CD4-positive, alpha-beta T cell treated with Interleukin-6 at 100 ng/mL for 8 hours (primary cell): ENCODE measurements at places on chromosomes 2 and 18.
A peak's percentile ranks its signal among the peaks of the same experiment; 100 is the strongest.

DNA sequence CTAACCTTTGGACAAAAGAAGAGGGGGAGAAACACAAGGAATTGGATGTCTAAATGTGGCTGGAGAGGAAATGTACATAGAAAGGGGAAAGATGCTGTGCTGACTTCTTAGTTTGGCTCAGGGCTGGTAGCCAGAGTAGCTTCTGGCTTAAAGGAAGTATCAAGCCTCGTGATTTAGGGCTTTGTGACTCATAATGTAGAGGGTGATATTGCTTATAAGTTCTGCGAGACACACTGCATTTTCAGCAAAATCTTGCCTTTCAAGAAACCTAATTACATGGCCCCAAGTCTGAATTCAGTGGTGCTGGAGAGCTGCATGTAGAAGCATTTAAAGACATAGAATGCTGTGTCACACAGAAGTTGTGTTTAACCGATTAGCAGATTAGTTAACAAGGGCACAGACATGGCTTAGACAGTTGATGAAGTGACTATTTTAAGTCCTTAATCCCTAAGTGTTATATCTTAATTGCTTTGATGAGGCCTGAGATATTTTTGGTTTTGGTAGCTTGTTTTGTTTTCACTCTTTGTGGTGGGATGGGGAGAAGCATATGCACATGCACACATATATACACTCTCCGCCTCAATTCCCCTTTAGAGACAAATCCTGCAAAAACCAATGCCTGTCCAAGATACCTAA is 66.4 kb downstream of the EPAS1 start:
- DNase-seq: no peak

DNA sequence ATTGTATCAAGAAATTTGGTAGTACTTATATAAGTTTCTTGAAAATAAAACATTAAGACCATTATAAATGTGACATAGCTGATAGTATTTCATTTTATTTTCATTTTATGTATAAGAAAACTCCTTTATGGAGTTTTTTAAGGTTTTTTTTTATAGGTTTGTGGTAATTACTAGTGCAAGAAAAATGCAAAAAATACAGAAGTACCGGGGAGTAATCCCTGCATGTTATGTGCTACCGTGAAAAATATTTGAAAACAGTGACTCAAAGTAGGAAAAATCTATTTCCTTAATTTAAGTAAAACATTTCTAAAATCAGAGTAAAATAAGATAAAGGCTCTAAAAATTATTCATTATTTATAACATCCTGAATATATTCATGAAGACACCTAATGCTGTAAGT is 21.6 kb downstream of the ZSWIM2 start:
- DNase-seq: no peak

GRCh38 chr18:62730941-62731340 is 15.6 kb downstream of the PHLPP1 start:
- DNase-seq: no peak

DNA sequence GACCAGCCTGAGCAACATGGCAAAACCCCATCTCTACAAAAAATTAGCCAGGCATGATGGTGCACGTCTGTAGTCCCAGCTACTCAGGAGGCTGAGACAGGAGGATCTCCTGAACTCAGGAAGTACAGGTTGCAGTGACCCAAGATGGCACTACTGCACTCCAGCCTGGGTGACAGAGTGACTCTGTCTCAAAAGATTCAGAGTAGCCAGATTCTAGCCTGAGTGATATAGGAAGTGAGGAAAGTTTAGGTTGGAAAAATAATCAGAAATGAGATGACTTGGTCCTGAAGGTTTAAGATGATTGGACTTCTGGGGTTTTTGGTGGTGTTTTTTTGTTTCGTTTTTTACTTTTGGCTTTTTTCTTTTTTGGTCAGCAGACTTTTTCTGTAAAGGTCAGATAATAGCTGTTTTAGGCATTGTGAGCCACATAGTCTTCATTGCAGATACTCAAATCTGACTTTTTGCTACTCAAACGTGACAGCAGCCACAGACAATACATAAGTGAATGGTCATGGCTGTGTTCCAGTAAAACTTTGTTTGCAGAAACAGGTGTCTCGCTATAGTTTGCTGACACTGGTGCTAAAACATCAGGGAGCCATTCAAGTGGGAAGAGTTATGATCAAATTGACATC is 104.1 kb upstream of the UBXN4 start:
- DNase-seq: no peak

DNA sequence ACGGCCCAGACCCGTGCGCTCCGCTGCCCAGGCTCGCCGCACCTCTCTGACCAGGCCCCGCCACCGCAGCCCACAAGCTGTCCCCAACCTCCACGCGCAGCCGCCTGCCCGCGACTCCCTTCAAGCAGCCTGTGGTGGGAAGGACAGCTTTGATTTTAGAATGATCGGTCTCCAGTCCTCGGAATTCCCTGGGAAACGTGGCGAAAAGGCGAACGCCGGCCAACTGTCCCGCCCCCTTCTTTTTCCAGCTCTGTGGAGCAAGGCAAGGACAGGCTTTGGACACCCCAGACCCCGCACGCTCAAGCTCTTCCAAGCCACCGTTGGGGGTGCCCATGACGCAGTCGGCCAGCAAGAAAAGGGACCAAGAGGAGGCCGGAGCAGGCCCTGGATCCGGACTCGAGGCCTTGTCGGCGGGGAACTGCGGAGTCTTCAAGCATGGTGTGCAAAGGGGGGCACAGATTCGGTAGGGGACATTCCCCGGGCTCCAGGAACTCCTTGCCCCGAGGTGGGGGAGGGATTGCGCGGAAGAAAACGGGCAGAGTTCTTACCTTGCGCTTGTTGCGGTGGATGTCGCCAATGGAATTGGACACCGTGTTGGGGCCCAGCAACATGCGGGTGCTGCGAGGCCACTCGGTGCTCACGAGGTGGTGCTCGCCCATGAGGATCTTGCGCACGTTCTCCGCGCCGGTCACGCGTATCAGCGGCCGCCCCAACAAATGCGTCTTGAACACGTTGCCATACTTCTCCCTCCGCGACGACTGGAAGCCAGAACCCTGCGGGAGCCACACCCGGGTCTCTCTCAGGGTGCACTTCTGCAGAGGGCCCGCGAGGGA is 4.0 kb downstream of the CYP26B1 start:
- DNase-seq: no peak

DNA sequence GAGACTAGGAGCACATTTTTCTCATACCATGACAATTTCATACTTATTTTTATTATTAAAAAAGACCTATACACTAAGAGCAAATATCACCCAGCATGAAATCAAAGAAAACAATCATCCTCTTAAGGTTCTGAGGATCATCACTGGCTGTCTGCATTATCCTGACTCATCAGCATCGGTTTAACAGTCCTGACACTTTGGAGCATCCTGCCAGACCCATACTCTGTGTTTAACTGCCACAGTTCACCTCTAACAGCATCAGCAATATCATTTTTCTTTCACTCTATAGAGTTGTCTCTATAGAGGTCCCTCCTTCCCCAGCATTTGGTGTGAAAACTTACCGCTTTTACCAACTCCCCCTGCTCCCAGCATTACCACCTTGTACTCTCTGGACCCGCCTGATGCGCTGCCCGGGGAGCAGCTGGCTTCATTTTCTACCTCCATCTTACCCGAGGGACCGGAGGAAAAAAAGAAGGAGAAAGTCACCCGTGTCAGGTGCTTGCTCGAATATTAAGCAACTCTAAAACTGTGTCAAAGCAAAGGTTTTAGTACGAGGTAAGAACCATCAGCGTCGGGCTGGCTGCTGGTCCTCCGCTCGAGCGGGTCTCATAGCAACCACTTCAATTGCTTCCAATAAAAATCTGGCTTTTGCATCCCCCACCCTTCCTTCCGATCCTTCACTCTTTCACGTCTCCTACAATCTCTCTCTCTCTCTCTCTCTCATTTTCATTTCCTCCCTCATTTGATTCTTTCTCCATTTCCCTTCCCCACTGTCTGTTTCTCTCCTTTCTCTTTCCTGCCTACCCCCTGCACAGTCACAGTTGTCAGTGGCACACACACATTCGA is at the start of gene RIT2:
Gene RIT2 (minus strand): TSS at position 610 of the 846 bp plus-strand sequence.
- no peak for DNase-seq

DNA sequence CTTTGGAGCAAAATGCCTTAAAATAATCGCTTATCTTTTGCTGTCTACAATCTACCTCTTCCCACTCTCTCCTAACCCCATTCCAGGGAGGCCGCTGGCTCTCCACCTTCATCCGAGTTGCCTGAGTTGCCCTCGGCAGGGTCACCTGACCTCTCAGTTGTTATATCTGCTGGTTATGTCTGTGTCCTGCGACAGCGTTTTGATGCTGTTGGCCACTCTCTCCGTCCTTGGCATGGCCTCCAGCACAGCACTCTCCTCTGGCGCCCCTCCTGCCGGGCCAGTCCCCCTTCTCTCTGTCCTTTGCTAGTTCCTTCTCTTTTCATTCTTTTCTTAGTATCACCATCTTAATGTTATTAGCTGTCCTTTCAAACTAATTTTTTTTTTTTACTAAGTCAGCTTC is 41.6 kb downstream of the TRAF3IP1 start:
- DNase-seq: no peak

DNA sequence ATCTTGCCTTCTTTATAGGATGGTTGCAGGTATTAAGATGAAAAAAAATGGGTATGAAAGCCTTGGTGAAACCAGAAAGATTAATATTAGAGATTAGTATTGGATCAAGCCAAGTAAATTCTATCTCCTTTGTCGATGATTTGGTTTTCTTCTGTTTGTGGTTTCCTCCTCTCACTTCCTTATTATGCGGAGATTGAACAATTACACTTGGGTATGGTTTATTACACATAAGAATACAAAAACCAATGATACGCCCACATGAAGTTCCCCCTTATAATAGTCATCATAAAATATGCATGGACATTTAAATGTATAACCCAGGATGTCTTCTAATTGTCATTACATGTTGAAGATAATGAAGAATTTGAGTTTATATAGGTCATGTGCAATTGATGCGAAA is 4.9 kb downstream of the LTBP1 start:
- DNase-seq: no peak

- no peak for DNase-seq
Observed at GRCh38 chr2:84435345-84436025, 23.6 kb downstream of the SUCLG1 start.

GRCh38 chr2:196985511-196986183 is 59.1 kb upstream of the PGAP1 start:
- DNase-seq: no peak

DNA sequence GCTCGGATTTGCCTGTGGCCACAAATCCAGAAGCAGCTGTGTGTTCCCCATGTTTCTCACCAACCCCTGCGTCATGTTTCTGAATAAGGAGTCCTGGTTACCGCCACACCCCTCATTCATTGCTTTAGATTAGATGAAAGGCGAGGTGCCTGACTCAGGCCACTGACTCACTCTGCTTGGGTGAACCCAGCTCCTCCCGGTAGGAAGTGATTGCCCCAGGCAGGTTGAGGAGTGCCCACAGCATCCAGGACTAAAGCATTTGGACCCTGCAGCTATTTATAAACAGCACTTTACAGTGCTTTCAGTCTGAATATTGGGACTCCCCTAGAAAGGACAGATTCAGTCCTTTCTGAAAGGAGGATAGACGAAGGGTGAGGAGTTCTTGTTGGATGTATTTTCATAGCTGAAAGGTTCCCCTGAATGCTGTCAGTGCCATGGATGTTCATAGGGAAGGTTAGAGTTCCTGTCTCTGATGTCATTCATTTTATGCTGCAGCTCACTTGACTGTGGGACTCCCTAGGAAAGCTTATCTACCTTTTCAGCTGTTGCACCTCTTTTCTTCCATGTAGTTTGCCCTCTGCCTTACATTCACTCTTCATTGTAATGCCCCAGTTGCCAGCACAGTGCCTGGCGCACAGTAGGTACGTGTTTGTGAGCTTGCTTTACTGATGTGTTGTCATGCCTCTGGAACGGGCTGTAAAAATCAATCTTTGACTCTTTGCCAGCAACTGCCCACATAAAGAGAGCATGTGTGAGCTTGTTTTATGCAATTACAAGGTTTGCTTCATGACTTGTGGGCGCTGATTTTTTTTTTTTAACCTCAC is 14.9 kb downstream of the ITGA6 start:
- peak; percentile 35 for DNase-seq

DNA sequence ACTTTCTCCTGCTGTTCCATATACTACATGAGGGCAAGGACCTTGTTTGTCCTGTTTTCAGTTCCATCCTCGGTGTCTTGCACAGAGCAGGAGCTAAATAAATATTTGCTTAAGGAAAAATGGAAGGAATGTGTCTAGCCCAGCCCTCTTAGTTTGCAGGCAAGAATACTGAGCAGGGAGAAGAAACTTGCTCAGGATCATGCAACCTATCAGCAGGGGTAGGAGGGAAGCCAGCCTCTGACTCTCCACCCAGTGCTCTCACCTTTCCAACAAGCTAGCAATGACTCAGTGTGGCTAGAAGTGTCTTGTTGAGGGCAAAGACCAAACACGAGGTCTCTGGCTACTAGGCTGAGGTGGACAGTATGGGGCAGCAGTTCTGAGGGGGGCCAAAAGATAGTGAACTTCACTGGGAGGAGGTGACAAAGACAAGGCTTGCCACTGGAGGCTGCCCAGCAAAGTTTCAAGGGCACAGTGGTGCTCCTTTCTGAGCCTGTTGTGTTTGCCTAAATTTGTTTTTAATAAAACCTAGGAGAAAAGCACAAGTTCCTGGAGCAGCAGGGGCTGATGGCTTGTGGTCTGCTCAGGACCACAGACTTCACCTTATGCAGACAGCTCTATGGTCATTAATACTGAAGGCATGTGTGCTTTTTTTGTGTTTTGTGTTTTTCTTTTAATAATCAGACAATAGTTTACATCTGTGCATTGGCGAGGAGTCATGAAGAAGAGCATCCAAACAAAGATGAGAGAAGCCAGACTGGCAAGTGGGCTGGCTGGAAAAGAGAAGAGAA is 49.1 kb upstream of the CTAGE1 start:
- DNase-seq: no peak

GRCh38 chr18:52903857-52904256 is 563.9 kb downstream of the DCC start:
- no peak for DNase-seq

DNA sequence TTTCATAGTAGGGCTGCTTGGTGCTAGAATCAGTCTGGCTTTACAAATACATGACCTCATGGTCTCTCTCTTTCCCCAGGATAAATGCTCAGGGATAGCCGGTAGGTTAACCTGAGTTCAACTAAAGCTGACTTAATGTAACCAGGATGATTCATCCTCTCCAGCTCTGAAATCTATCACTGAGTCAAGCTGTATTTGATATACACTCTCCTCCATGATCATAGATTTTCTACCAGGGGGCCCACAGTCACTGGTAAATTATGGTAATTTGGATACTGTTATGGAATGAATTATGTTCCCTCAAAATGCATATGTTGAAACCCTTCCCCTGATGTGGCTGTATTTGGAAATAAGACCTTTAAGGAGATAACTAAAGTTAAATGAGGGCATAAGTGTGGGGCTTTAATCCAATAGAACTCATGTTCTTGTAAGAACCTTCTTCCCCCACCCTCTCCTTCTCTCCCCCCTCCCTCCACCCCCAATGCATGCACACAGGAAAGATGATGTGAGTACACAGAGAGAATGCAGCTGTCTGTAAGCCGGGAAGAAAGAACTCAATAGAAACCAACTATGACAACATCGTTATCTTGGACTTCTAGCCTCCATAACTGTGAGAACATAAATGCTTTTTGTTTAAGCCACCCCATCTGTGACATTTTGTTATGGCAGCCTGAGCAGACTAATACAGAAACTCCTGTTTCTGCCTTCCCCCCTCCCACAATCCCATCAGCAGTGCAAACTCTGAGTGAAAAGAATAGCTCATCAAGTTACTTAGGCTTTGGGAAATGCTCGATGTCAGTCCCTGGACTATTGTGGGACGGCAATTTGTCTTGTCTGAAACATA is 134.9 kb upstream of the KYNU start:
- no peak for DNase-seq

GRCh38 chr2:232237464-232237863 is 141.1 kb upstream of the ALPP start:
- peak; percentile 7 for DNase-seq
